GM04503 (cell line): ENCODE measurements at places on chromosomes 6 and 20.
A peak's percentile ranks its signal among the peaks of the same experiment; 100 is the strongest.

DNA sequence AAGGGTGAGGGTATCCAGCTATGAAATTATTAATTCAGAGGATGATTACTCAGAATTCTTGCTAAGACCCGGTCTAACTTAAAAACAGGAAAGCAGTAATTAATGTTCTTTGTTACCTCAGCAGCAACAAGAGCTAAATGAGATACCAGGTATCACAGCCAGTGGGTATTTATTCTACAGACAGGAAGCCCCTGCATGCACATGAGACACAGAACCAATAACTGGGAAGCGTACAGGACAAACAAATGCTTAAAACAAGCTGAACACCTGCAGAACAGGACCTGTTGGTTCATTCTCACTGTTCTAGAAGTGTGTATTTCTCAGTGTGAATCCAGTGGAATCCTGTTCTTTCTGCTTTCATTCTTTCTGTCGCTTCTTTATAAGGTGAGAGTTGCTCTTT is 30.9 kb downstream of the SCML4 start:
- DNase-seq = no peak

- no peak for DNase-seq
Measured at GRCh38 chr6:40685862-40686261, 98.7 kb upstream of the LRFN2 start.

DNA sequence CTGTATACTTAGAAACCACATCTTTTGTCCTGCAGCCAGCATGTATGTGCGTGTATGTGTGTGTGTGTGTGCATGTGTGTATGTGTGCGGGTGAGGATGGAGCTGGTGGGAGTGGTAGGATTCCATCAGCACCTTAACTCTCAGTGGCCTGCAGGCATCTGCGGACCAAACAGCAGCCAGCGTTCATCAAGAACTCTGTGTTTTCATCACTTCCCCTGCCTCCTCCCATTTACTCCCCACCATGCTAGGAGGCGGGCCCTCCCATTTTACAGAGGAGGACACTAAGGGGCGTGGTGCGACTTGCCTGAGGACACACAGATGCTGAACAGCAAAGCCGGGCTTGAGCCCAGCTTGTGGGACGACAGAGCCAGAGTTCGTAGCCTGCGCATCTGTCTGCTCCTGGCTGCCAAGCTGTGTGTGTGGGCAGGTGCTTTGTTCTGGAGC is 8.9 kb downstream of the VSTM2L start:
- no peak for DNase-seq

GRCh38 chr6:134480593-134480992 is 162.7 kb upstream of the SGK1 start:
- DNase-seq = no peak

DNA sequence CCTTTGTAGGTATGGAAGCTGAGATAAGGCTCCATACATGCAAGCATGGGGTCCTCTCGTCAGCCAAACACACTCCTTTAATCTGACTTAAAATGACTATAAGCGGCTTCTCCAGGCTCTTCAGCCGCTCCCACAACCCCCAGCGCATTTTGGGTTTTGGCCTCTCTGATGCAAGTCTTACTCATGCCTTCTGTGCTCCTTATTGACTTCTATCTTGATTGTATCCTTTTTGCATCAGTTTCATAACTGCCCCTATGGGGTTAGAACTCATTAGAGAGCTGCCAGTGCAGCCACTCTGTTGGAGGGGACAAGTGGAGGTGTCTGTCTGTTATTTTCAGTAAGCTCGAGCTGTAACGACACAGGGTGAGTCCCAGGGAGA is 70.1 kb upstream of the TAB2 start:
- DNase-seq = no peak

DNA sequence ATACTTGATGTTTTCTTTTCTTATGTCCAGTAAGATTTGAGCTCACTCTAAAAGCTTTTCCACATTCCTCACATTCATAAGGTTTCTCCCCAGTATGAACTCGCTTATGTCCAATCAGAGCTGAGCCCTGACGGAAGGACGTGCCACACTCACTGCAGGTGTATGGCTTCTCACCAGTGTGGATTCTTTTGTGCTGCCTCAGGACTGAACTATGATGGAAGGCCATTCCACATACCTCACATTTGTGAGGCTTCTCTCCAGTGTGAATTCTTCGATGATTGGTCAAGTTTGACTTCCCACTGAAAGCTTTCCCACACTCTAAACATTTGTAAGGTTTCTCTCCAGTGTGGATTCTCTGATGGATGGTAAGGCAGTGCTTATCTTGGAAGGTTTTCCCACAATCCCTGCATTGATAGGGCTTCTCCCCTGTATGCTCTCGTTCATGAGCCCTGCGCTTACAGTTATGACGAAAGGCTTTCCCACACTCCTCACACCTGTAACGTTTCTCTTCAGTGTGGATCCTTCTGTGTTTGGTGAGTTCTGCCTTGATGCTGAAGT is 9.9 kb downstream of the ZNF311 start:
- no peak for DNase-seq

DNA sequence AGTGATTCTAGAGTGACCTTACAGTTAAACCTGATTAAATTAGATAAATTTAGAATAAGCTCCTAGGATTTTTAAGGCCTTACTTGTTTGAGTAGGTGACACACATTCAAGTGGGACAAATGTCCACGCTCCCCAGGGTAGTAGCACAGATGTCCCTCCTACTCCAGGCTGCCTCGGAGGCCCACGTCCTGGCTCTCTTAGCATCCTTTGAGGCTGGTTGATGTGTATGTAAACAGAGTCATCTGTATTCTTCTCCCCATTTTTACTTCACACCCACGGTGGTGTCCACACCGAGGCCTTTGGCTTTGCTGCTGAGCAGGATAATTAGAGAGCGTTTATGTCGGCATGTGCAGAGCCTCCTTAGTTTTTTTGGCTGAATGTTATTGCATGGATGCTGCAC is 15.8 kb downstream of the ENTPD6 start:
- no peak for DNase-seq

DNA sequence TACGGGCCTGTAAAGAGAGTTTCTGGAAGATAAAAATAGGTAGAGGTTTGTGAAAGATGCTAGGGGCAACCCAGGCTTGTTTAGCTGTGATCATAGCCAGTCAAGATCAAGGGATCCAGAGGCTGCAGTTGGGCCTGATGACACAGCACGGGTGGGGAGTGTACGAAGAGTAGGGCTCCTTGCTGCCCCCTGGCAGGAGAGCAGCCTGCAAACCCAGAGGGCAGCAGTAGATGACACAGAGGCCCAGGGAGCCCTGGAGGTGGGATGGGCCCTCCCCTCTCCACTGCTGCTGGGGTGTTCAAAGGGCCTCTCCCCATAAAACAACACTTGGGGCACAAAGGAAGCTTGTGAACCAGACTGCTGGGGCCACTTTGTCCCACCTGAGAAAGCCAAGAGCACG is 47.2 kb downstream of the VEGFA start:
- DNase-seq = no peak

- no peak for DNase-seq
Measured at GRCh38 chr6:12886961-12887775, 170.6 kb downstream of the PHACTR1 start.

DNA sequence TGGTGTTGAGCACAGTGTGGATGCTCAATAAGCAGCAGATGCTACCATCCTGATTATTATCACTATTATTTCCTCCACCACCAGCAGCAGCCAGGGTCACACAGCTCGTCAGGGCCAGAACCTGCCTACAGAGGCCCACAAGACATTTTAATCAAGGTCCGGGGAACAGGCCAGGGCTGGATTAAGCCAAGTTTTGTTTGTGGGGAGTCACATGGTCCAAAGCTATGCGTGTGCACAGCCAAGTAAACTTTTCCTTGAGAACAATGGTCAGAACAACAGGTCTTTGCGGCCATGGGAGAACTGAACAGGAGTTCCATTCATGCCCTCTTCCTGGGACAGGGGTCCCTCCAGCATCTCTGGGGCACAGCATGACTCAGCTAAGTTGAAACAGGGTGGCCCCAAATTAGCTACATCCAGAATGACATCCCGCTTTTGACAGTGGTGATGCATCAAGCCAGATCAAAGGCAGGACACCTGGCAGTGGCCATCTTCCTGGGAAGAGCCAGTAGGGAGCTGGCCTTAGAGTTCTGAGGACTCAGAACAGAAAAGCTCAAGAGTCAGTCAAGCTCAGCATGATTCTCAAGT is 11.7 kb downstream of the SNTA1 start:
- DNase-seq = no peak

DNA sequence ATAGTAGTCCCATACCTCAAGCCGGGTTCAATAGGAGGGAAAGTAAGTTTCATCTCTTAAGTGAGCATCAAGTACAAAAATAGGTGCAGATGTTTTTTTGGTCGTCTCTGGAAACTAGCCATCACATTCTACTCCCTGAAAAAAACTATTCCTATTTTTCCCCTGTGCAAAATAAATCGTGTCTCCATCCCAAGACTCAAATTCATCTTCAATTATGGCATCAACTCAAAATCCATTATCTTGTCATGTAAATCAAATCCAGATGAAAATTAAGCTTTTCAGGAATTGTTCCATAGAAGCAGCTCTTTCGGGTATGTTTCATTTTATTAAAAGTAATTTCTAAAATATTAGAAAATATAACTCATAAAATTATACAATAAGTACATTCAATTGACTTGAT is 1368.4 kb downstream of the GRIK2 start:
- no peak for DNase-seq

GRCh38 chr20:64223526-64224067 is 32.0 kb upstream of the PCMTD2 start:
- no peak for DNase-seq

DNA sequence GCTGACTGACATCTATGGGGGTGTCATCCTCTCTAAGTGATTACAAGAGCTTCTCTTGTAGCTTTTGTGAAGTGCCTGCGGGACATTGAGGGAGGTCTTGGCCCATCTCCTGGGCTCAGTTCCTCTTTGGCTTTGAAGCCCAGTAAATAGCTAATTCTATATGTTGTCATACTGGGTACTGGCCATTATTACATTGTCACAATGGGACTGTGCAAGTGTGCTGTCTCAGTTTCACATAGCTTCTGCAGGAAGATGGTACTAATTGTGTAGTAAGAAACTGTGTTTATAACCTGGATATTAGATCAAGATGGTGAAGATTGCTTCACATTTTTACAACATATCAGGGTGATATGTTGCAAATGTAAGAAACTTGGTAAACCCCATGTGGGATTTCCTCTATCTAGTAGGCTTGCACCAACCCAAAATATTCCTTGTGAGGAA is 19.9 kb downstream of the SPINT3 start:
- no peak for DNase-seq

GRCh38 chr20:43752561-43753301 is 25.9 kb upstream of the GTSF1L start:
- DNase-seq = peak; percentile 37

DNA sequence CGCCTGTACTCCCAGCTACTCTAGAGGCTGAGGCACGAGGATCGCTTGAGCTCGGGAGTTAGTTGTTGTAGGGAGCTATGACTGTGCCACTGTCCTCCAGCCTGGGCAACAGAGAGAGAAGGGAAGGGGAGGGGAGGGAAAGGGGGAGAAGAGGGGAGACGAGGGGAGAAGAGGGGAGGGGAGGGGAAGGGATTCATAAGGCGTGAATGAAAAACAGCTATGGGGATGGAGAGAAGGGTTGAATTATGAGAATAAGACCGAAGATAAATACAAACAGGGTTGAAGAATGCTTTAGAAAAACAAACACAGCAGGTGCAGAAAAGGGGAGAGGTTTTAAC is 106.0 kb downstream of the TRIM27 start:
- no peak for DNase-seq

- no peak for DNase-seq
Measured at GRCh38 chr6:114634016-114634415, 291.2 kb upstream of the HS3ST5 start.

DNA sequence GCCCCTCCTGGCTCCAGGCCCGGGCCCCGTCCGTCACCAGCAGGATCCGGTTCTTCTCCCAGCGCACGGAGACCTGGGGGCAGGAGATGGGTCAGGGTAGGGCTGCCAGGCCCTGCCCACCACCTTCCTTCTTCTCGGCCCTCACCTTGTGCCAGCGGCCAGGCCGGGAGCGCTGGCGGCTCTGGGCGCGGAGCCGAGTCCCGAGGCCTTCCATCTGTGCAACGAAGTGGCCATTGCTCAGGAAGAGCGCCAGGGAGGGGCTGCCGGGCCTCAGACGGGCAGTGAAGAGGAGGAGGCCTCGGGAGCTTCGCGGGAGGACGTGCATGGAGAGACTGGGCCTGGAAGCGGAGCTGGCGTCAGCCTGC is 7.9 kb downstream of the ADRM1 start:
- no peak for DNase-seq

DNA sequence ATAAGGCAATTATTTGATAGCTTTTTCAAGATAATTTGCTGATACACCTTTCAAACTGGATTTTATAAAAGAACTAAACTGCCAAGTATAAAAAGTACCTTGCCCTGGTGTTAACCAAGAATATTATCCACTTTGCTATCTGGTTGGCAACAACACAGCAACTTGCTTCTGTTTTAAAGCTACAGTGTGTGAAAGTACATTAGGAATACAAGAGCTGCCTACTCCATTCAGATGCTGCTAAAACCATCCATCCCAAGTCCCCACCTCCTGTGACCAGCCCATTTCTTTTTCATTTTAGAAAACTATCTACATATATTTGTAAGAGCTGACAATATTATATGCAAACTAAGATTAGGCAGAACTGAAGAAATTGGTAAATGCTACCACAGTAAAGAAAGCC is 12.8 kb downstream of the CLDN20 start:
- DNase-seq = no peak

GRCh38 chr6:610882-611281 is 46.0 kb downstream of the HUS1B start:
- no peak for DNase-seq

GRCh38 chr20:62158541-62158940 is 15.0 kb downstream of the SS18L1 start:
- DNase-seq = no peak

DNA sequence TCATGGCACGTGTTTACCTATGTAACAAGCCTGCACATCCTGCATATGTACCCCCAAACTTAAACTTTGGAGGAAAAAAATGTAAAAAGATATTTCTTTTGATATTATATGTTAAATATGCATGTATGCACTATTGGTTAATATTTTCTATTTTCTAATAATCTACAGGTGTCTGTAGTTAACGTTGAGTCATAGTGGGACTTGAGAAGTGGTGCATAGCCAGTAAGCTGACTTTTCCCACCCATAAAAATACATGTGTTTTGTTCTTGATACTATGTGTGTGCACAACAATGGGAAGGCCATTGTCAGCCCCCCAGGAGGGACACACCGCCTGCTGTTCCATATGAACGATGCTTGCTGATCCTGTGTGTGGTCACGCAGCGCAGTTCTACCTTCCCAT is 49.1 kb downstream of the FAM120B start:
- no peak for DNase-seq
